Large intestine (tissue), 12 donors: ENCODE measurements at places on chromosomes 4 and X. TPM values are rescaled to one million over a fixed set of nuclear protein-coding genes. Genes with fewer than 3 reads are reported as not detected.

The UGT2A1 gene
- polyA plus RNA-seq, result 0.04 TPM

The RAB9A gene
- 22.6 TPM for polyA plus RNA-seq

GRCh38 chrX:150688911-150689451, 4.2 kb upstream of the MTMR1 start:
- no peaks in the 10 kb centered on the region for H3K4me1 ChIP-seq
- no peak overlapping the region for H3K27ac ChIP-seq
- H3K4me3 ChIP-seq, result no peak overlapping the region
- no peaks in the 10 kb centered on the region for H3K36me3 ChIP-seq

- no peaks in the 10 kb centered on the region for H3K4me1 ChIP-seq
- H3K36me3 ChIP-seq, result no peaks in the 10 kb centered on the region
- DNase-seq, result no peak
- H3K27ac ChIP-seq, result no peak overlapping the region
These were observed 35.8 kb downstream of the AMELX start for GRCh38 chrX:11329021-11329420.

GRCh38 chrX:39603230-39603629, 494.5 kb downstream of the BCOR start:
- DNase-seq, result no peak
- no peak overlapping the region for H3K27ac ChIP-seq
- H3K4me3 ChIP-seq, result no peak overlapping the region

GRCh38 chrX:154967603-154968002, 54.9 kb downstream of the F8 start:
- H3K36me3 ChIP-seq, result no peaks in the 10 kb centered on the region
- no peak for DNase-seq
- H3K27ac ChIP-seq, result no peak overlapping the region
- no peak overlapping the region for H3K4me3 ChIP-seq
- H3K27me3 ChIP-seq, result no peaks in the 10 kb centered on the region
- no peaks in the 10 kb centered on the region for H3K4me1 ChIP-seq

- H3K27me3 ChIP-seq, result peaks cover 15% of the 10 kb centered on the region
- no peak overlapping the region for H3K4me3 ChIP-seq
- DNase-seq, result no peak
- no peaks in the 10 kb centered on the region for H3K36me3 ChIP-seq
These were observed 5.7 kb upstream of the SLC25A4 start for GRCh38 chr4:185137233-185137925.

GRCh38 chr4:77092975-77093374, 17.2 kb upstream of the CCNI start:
- no peak overlapping the region for H3K4me3 ChIP-seq
- DNase-seq, result no peak
- peaks cover 3% of the 10 kb centered on the region for H3K4me1 ChIP-seq
- H3K27ac ChIP-seq, result no peak overlapping the region

DNA sequence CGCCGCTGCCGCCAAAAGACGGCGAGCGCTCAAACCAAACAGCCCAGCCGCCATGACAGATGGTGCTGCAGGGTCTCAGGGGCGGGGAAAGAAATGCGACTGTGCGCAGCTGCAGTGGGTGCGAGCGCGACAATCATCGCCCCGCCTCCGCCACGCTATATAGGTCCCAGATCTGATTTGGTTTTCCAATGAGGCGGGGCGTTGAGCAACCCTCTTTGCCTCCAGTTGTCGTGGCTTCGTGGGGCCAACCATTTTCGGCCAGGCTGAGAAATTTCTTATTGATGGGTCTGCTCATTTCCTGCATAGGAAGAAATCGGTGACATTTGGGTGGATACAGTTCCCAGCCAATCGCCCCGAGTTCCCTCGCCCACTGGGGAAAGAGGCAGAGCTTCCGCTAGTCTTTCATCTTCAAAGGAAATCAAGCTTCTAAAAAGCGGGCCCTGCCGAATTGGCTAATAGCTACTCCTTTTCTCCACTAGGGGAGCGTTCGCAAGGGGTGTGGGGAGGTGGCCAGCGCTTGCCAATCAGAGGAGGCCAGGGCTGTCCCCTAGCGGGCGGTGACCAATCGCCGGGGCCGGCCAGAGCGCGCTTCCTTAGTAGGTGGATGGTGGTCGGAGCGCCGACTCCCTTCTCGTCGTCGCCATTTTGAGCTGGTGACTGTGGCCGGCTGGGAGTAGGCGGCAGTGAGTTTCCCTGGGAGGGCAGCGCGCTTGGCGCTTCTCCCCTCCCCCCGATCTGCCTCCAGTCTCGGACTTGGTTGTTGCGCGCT, at the start of the genes NDUFB11 and RBM10:
TSS of gene NDUFB11 (minus strand) at position 77 of the 769 bp plus-strand sequence. CDS start at position 54, 23 bp downstream.
TSS of gene RBM10 (plus strand) at position 596 of the 769 bp plus-strand sequence. CDS start 2,261 bp downstream, outside the sequence.
- peak; percentile 90 for DNase-seq
- H3K27ac ChIP-seq, result peak within 1 kb of the TSS; percentile 98
- H3K36me3 ChIP-seq, result peaks cover 15% of the 10 kb centered on the region
- peaks cover 9% of the 10 kb centered on the region for H3K4me1 ChIP-seq
- peak within 1 kb of the TSS; percentile 88 for H3K4me3 ChIP-seq

- no peaks in the 10 kb centered on the region for H3K36me3 ChIP-seq
- no peak overlapping the region for H3K27ac ChIP-seq
- H3K4me1 ChIP-seq, result no peaks in the 10 kb centered on the region
- DNase-seq, result no peak
- no peaks in the 10 kb centered on the region for H3K27me3 ChIP-seq
These were observed 43.1 kb downstream of the MAB21L2 start for GRCh38 chr4:150625033-150625432.

DNA sequence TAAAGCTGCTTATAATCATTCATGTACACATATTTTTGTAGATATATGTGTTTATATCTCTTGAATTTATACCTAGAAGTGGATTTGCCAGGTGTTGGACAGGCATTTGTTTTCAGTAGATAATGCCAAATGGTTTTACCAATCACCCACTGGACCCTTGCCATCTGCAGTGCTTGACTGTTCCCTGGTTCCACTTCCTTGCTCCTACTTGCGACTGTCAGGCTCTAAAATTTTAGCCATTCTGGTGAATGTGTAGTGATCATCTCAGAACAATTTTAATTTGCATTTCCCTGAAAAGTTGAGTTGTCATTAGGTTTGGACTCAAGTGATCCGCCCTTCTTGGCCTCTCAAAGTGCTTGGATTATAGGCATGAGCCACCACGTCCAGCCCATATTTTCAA, 122.4 kb upstream of the SLC34A2 start:
- no peak overlapping the region for H3K27ac ChIP-seq
- no peak for DNase-seq
- no peaks in the 10 kb centered on the region for H3K36me3 ChIP-seq
- no peak overlapping the region for H3K4me3 ChIP-seq
